ENCODE measurements at places on chromosomes 5 and 9.
A peak's percentile ranks its signal among the peaks of the same experiment; 100 is the strongest.

GRCh38 chr9:131125038-131125287 is 423 bp upstream of the NUP214 start:
- DNase-seq, result no peak

- DNase-seq, result no peak
These were observed 112.1 kb downstream of the ST8SIA4 start for GRCh38 chr5:100790951-100791350.

DNA sequence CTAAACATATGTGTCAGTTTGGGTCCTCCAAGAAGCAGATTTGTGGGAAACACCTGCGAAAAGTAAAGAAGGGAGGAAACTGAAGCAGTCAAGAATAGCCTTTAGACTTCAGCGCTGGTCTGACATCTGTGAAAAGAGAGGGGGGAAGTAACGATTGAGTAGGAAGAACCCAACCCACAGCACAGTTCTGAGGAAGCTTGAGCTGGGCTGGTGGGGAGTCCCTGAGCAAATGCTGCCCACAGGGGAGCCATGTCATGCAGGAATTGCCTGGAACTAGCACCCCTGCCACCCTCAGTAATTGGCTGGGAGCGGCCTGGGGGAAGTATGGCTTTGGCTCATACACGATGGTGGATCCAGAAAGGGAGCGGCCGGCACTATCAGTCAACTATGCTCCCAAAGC is 20.6 kb downstream of the FAM240B start:
- no peak for DNase-seq

- no peak for DNase-seq
These were observed 7.6 kb upstream of the RIC1 start for GRCh38 chr9:5621327-5621726.

GRCh38 chr9:95463148-95464060 is 53.4 kb downstream of the PTCH1 start:
- DNase-seq, result no peak

- DNase-seq, result no peak
These were observed 179.7 kb upstream of the ISL1 start for GRCh38 chr5:51203598-51203997.

DNA sequence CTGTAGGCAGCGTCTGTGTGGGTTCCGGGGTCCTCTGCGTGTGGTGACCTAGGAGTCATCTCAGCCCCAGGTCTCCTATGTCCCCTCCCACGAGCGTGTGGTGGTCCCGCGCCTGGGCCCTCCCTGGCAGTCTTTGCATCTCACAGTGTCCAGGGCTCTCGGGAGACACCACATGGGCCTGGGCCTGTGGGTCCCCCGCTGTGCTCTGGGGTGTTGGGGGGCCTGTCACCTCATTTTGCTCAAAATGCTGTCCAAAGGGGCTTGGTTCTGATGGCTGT is 27.1 kb downstream of the CEP72 start:
- DNase-seq, result no peak

DNA sequence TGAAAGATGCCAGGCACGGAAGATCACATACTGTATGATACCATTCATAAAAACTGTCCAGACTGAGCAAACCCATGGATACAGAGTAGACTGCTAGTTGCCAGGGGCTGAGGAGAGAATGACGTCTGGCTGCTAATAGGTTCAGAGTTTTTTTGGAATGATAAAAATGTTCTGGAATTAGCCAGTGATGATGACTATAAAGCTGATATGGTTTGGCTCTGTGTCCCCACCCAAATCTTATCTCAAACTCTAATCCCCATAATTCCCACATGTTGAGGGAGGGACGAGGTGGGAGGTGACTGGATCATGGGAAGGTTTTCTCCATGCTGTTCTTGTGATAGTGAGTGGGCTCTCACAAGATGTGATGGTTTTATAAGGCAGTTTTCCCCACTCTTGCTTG is 37.4 kb downstream of the CAMSAP1 start:
- DNase-seq, result no peak

DNA sequence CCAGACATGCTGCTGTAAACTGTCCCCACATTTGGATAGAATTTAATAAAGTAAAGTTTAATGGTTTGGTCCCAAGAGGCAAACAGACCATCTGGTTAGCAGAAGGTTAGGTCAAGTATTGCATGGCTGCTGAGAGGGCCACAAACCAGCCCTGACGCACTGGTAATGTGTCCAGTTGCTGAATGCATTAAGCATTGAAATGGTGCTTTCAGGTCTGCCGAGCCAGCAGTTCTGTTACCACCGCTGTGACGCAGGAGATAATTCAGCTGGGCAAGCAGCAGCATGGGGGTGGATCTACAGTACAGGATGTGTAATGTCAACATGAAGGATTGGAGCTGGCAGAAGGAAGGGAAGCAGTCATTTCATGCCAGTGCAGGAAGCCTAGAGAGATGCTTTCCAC is 16.0 kb downstream of the ZNF462 start:
- DNase-seq, result no peak

DNA sequence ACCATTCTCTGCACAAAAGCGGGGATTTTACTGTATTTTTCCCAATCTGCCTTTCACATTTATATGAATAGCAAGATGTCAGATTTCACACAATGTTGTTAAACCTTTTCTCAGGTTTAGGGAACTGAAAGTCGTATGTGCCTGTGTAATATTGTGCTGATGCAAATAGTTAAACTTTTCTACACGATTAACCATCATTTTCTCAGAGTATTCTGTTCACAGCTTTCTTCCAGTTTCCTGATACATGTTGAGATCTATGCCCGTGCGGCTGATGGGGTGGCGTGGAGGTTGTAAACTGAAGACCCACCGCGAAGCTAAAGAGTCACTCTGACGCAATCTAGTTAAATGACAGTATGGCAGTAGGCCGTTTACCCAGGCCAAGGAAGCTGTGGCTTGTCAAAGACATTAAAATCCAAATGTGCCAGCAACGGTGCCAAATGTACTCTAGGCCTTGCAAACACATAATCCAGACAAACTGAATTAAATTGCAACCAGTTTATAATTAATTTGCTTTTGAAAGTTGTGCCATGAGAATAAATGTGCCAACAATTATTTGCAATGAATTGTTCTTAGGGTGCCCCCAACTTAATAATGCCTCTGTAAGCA is 145.7 kb downstream of the EBF1 start:
- DNase-seq, result no peak

GRCh38 chr5:20536813-20537212 is 548.8 kb upstream of the CDH18 start:
- DNase-seq, result no peak

DNA sequence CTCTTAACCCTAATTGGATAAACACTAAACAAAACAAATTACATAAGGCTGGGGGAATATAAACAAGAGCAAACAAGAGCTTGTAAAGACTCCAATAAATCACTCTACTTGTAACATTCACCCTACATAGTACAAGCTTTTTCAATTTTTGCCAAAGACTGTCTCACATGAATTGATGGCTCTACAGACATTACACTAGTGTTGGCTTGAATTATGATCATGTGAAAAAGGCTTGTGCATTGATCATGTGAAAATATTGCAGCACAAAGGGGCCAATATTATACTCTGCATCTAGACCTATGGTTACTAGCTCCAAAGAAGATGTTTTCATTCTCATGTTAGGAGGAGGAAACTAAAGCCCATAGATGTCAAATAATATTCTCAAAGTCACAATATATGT is 212.6 kb downstream of the MCTP1 start:
- DNase-seq, result no peak

DNA sequence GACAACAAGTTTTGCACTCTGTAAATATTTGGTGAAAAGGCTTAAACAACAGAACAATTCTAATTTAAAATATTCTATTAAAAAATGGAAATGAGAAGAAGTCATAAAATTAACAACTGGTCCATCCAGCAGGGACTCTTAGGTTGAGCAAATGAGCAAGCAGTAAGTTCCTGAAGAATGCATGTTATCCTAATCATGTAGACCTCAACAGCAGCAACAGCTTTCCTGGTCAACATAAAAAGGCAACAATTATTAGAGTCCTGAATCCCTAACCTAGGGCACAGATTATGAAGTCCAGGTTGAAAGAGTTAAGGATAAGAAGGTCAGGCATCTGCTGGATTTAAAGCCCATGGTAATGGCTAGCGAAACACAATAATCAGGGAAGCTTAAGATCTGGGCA is 120.9 kb downstream of the SSBP2 start:
- no peak for DNase-seq

DNA sequence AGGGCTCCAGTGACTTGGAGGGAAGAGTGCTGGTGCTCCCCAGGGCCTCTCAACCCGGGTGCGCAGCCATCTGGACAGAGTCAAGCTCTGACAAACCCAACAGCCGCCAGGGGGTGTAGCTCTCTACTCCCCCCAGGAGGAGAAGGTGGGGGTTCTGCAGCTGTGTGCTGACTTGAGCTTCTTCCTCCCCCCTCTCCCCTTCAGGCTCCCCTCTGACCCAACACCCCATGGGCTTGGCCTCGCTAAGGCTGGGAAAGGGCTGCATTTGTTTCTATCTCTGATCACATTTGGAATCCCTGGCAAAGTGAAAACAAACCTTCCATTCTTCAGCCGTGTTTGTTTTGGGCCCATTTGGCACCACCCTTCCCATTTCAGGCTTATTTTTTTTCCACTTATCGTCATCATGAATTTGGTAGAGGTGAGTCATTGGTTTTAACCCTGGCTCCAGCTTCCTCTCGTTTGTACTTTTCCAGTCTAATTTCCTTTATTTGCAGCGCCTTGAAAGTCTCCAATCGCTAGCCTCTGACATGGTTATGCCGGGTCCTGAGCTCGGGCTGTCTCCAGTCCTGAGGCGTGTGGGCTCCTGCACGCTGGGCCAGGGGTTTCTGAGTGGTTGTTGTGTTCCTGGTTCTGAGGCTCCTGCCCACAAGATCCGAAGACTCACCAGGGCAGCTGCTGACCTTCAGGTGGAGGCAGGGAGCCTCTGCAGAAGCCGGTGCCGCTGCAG is 36.1 kb downstream of the DAP start:
- DNase-seq, result no peak

DNA sequence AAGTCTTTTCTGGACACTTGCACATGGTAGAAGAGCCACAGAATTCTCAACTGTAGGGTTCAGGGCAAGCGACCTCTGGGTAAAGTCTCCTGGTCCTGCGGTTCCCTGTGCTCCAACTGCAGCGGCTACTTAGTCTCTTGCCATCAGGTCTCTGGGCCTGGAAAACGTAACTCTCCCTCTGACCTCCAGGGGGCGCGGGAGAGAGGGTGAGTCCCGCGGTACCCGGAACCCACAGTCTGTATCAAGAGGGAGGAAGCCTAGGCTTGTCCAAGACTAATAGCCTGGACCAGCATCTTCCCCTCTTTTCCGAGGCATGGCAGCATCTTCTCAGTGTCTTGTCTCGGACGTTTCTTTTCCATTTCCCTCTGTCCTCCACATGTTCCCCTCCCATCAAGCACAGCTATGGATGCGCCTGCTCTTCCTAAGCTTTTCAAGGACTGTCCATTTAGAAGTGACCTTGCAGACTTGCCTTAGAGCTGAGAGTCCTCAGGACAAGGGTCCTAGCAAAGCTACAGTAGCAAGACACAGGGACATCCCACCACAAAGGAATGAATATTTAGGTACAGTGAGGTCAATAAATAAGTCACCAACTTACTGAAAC is 59.3 kb downstream of the FSTL4 start:
- peak; percentile 24 for DNase-seq

GRCh38 chr5:168590666-168591065 is 11.5 kb upstream of the PANK3 start:
- DNase-seq, result no peak

GRCh38 chr5:140115186-140115500 is 1.2 kb downstream of the PURA start:
- no peak for DNase-seq

GRCh38 chr9:96251451-96251850 is 50.5 kb downstream of the HSD17B3 start:
- DNase-seq, result no peak

GRCh38 chr5:173904151-173904550 is 16.0 kb downstream of the CPEB4 start:
- no peak for DNase-seq

GRCh38 chr5:133657036-133657435 is 44.7 kb upstream of the FSTL4 start:
- DNase-seq, result no peak

GRCh38 chr5:136811551-136811950 is 446.2 kb upstream of the TRPC7 start:
- DNase-seq, result no peak

DNA sequence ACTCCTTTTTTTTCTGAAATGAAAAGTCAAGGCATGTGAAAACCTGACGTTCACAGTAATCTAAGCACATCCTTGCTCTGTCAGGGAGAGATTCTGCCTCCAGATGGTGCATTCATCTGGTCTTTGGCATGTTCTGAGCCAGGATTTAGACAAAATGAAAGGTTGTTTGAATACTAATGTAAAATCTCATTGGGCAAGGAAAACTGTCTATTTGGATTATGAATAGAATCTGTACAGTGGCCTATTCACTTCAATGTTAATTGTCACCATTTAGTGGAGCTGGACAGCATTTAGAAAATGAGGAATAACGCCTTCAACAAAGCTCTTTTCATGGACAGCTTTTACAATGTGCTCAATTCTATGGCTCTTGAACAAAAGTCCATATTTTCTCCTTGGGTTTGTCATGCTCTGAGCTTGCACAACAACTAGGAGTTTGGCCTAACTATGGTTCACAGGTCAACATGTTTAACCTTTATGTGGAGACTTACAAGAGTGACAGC is 28.9 kb downstream of the ARHGEF28 start:
- DNase-seq, result no peak

DNA sequence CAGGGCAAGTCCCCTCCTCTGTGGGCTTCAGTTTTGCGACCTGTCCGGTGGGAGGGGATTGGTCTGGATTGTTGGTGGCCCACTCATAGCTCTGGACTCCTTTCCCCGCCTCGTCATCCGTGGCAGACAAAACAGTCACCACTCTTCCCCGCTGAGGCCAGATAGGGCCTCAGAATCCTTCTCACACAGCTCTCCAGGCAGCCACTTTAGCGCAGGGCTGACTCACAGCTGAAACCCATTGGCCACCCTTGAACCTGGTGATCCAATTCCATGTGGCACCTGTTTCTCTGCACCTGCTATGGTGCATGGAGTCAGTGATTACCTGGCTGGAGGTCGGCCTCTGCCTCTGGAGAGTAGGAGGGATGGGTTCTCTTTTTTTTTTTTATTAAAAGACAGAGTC is 15.8 kb upstream of the CACFD1 start:
- no peak for DNase-seq

GRCh38 chr9:136403538-136403914 is 3.6 kb upstream of the SNAPC4 start:
- peak; percentile 93 for DNase-seq

DNA sequence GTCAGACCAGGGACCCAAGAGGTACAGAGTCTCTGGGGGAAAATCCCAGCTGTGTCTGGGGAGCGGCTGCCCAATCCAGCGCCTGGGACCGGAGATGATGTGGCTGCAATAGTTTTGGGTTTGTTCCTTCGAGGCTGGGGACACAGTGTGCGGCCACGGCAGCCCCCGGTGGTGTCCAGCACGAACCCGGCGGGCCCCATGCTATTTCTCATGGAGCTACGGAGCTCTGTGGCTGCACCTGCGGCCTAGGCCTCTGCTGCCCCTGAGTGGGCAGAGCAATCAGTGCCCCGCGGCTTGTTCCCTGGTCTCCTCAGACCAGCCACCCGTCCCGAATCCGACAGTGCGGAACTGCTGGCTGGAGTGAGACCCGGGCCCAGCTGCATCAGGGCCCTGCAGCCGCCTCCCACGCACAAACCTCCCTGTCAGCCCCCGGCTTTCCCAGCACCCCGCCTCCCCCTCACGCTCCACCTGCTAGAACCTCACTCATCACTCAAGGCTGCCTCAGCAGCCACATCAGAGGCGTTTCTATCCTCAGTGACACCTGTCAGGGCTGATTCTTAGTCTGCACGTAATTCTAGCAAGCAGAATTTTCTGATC is 29.0 kb downstream of the SARDH start:
- DNase-seq, result peak; percentile 19
